ENCODE measurements at places on chromosomes 4 and X.

- DNase-seq = no peak
These were observed 5.1 kb downstream of the MXD4 start for GRCh38 chr4:2256781-2257191.

GRCh38 chrX:114344756-114345349, 239.0 kb upstream of the HTR2C start:
- no peak for DNase-seq

DNA sequence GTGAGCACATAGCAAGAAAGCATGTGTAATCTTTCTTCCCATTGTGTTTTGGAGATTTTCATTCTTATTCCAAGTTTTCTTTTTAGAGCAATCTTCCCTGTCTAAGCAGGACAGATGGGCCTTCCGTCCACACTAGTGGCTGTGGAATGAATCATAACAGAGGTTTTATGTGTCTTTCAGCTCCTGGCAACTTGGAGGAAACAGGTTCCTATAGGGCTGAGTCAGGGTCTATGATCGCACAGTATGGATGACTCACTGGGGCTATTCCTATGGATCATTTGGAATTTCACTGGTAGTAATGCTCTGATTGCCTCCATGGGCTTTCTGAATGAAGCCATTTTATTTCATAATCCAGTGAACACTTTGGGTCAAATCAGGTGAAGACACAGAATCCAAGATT, 51.8 kb upstream of the CBLL2 start:
- DNase-seq = no peak

GRCh38 chrX:132940727-132941327, 17.6 kb downstream of the HS6ST2 start:
- DNase-seq = no peak

DNA sequence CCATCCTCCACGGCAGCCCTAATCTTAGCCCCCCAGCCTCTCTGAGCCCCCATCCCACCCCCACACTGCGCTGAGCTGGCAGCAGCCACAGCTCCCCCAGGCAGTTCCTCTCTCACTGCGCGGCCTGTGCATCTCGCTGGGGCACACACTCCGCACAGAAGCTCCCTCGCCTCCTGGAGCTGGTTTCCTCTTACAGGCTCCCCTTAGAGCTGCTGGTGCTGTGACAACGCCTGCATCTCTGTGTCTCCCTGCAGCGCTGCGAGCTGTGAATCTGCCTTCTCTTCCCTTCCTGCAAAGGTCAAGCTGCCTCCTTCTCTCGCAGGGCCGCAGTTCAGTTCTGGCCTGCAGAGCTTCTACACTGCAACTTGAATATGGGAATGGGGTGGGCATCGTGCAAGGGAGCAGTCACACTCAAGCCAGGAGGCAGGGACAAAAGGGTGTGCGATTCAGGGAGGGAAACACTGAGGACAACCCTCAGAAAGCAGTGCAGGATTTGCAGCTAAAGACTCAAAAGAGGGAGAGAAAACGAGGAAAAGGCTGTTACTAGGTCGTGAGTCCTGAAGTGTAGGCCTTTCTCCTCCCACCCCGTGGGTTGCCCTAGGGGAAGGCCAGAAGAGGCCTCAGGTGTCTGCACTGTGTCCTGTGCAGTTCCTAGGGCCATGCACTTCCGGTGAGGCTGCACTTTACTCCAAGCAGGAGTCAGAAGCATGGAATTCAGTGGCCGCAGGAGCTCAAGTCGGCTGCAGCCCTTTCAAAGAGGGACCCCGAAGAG, 87.0 kb downstream of the BCOR start:
- DNase-seq = no peak

- no peak for DNase-seq
These were observed 215.9 kb downstream of the MID1 start for GRCh38 chrX:10404436-10404835.

- DNase-seq = no peak
These were observed 99.0 kb upstream of the DDX3X start for GRCh38 chrX:41234962-41235361.

DNA sequence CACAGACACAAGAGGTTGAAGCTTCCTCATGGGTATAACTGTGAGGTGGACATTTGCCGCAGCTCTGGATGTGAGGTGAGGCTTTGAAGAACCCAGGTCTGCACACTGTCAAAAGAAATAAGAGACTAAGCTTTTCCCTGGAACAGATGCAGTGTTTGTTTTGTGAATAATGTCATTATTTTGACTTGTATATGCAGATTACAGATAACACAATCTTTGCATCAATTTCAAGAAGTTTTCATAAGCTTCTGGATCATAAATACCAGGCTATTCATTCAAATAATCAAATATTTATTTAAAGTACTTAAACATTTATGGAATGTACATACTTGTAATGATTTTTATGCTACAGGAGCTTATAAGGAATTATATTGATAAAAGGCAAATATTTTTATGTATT, 174.8 kb downstream of the EPHA5 start:
- DNase-seq = no peak

GRCh38 chr4:159593681-159594080, 490.8 kb downstream of the RAPGEF2 start:
- DNase-seq = no peak

DNA sequence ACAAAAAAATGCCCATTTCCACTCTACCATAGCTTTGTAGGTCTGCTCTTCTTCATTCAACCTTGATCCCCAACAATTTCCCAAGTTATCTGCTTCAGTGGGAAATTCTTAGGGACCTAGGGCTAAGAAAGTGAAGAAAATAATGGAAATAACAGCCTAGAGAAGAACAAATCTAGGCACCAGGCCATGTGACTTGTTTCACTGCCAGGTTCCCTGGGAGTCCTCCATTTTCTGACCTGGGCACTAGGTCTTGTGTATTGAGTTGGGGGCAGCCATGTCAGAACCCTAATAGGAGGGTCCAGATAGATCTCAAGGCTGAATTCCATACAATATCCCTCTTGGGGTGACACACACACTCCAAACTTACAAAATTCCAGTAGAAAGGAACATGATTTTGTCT, 194.6 kb upstream of the STK26 start:
- no peak for DNase-seq

DNA sequence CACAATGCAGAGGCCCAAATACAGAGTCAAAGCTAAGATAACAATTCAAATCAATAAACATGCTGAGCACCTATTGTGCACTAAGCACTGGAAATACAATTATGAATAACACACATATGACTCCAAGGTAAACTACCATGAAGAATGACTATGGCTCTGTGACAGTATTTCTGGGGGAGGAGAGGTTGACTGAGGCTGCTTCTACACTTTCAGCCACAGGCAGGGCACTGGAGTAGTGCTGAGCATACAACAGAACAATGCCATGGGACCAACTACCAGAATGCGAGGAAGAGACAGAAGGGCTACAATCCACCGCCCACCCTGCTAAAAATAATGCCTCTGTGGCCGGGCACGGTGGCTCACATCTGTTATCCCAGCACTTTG, 13.7 kb downstream of the TEC start:
- no peak for DNase-seq

GRCh38 chr4:159430896-159431295, 328.0 kb downstream of the RAPGEF2 start:
- DNase-seq = no peak

GRCh38 chrX:143500751-143501150, 16.5 kb downstream of the SPANXN3 start:
- DNase-seq = no peak

DNA sequence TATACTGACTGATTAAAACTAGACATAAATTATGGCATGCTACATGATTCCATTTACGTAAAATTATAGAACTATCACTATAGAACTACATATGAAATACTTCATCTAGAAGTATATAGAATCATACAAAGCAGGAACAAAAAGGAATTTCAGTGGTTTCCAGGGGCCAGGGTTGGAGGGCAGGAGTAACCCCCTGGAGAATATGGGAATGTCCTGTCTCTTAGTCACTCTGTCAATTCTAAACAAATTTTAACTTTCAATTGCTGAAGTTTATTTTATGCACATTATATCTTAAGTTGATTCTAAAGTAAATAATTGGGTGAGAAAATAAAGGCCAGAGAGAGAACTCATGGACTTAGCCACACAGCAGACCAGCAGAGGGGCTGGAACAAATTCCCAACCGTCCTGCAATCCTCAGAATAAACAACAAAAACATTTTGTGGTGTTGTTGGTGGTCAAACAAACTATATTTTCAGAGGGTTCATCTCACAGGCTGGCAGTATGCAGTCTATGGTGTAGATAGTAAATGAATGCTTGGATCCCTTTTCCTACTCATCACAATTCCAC, 476.9 kb upstream of the SLIT2 start:
- no peak for DNase-seq

- no peak for DNase-seq
These were observed 455.1 kb upstream of the CTSO start for GRCh38 chr4:156408749-156409148.

- no peak for DNase-seq
These were observed 37.9 kb downstream of the PDGFC start for GRCh38 chr4:156933633-156934258.

DNA sequence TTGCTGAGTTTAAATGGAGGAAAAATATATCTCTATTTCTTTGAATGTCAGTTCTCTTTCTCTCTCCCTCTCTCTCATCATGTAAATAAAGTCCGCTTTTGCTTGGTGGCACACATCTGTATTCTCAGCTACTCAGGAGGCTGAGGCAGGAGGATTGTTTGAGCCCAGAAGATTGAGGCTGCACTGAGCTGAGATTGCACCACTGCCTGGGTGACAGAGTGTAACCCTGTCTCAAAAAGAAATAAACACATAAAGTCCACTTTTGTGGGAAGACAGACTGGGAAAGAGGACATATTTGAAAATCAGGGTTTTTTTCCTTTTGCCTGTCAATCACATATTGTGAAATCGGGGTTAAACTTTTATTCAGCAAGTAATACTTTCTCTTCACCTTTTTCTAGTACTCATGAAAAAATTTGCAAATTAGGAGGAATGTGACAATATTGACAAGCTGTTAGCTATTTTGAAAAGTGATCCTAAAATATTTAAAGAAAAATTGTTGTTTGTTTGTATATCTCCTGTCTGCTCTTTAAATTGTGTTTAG, 42.6 kb downstream of the PLS3 start:
- DNase-seq = no peak

DNA sequence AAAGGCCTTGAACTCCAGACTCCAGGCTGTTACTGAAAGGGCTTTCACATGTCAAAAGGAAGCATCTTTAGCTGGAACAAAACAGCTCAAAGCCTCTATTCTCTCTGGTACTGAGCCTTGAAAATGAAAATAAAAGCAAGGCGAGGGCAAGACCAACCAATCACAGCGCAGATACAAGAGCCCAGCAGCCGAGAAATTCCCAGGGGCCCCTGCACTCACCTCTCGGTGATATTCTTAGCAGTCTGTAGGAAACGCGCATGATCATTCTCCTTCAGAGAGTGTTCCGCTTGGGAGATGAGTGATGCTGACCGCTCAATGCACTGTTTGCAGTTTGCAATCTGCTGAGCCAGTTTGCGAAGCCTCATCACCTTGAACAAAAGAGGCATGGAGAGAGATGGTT, 138.1 kb downstream of the MID1 start:
- DNase-seq = no peak

GRCh38 chr4:54118850-54119589, 19.1 kb downstream of the GSX2 start:
- DNase-seq = no peak

GRCh38 chr4:133263104-133263503, 114.0 kb downstream of the PCDH10 start:
- no peak for DNase-seq

GRCh38 chr4:148852092-148852699, 410.0 kb upstream of the NR3C2 start:
- DNase-seq = no peak

DNA sequence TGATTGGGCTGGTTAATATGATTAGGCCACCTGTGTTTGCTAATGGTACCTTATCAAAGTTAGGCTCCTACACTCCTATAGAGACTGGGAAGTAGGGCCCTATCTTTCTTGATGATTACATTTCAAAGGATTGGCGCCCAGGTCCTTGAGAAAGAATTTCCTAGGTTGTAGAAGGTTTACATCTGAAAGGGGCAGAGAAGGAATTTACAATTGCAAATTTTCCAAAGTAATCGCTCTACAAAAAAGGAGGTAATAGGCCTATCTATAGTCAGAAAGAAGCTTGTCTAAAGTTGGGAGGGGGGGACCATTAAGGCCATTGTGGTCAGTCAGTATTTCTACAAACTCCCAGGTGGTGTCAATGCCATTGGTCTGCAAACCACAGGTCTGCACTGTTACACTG, 638.4 kb downstream of the IL1RAPL1 start:
- no peak for DNase-seq

- no peak for DNase-seq
These were observed 552 bp downstream of the SLC25A14 start for GRCh38 chrX:130340271-130340670.

- no peak for DNase-seq
These were observed 1.3 kb downstream of the MSX1 start for GRCh38 chr4:4860600-4861389.

- DNase-seq = no peak
These were observed 84.3 kb upstream of the PSAPL1 start for GRCh38 chr4:7518871-7519637.

DNA sequence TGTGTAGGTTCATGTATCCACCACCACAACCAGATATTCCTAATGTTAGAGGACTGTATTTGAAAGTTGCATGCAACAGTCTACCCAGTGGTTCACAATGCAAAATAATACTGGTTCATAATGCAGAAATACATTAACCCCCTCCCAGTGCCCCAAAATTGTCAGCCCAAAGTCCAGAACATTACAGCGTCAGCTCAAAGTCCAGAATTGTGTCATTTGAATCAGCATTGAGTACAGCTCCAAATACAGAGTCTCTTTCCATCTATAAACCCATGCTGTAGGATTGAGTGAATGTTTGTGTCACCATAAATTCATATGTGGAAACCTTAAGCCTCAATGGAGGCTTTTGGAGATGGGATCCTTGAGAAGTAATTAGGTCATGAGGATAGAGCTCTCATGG, 54.0 kb downstream of the MCUB start:
- no peak for DNase-seq

GRCh38 chrX:38882894-38883626, 81.8 kb downstream of the MID1IP1 start:
- DNase-seq = no peak

DNA sequence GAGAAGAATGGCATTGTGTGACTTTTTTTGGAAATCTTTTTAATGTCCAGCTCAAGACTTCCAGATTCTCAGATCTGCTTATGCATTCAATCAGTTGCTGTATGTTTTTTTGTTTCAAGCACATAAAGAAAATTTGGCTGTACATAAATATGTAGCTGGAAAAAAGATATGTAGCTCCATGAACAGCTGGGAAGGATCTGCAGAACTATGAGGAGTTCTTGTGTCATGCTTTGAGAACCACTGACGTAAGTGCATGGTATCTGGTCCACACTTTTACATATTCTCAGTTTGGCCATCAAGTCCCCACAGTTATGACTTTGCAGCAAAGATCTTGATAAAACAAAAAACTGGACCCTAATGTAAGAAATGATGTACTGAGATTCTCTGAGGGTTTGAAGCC, 165.9 kb downstream of the KIT start:
- no peak for DNase-seq
